Naive thymus-derived CD8-positive, alpha-beta T cell (primary cell): ENCODE measurements at places on chromosomes 3 and 15.

DNA sequence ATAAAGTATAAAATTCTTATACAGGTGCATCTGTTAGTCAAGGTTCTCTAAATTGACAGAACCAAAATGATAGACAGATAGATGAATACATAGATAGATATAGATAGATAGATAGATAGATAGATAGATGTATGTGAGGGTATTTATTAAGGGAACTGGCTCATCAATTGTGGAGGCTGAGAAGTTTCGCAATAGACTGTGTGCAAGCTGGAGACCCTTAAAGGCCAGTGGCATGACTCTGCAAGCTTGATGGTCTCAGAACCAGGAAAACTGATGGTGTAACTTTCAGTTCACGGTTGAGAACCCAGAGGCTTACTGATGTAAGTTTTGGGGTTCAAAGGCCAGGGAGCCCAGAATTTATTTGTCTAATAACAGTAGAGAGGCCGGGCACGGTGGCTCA lies 1123.7 kb upstream of the CADM2 start:
- H3K27me3 ChIP-seq: no peaks in the 10 kb centered on the region
- DNase-seq: no peak
- H3K36me3 ChIP-seq: no peaks in the 10 kb centered on the region
- H3K4me3 ChIP-seq: no peak overlapping the region
- H3K27ac ChIP-seq: no peak overlapping the region
- H3K4me1 ChIP-seq: no peaks in the 10 kb centered on the region

- no peak overlapping the region for H3K4me3 ChIP-seq
- H3K27me3 ChIP-seq: no peaks in the 10 kb centered on the region
- H3K4me1 ChIP-seq: no peaks in the 10 kb centered on the region
- no peak overlapping the region for H3K27ac ChIP-seq
- DNase-seq: no peak
Observed at GRCh38 chr15:99267957-99268356, 16.7 kb downstream of the LRRC28 start.

DNA sequence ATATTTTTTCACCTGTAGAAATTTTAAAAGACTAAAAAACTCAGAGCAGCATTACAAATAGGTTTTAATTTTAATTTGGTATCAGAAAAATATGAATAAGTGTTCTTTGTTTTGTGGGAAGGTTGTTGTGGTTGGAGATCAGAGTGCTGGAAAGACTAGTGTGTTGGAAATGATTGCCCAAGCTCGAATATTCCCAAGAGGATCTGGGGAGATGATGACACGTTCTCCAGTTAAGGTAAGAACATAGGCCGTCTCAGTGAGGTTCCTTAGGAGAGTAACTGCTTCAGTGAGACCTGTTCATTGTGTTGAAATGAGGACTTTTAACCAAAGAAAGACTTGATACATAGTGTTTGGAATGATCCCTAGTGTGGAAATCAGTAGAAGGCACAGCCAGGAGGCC lies 44.8 kb downstream of the OPA1 start:
- no peaks in the 10 kb centered on the region for H3K27me3 ChIP-seq
- no peak overlapping the region for H3K27ac ChIP-seq
- H3K4me3 ChIP-seq: no peak overlapping the region
- peaks cover 37% of the 10 kb centered on the region for H3K36me3 ChIP-seq
- H3K4me1 ChIP-seq: no peaks in the 10 kb centered on the region

- peaks cover 7% of the 10 kb centered on the region for H3K36me3 ChIP-seq
- no peak overlapping the region for H3K27ac ChIP-seq
- no peaks in the 10 kb centered on the region for H3K27me3 ChIP-seq
Observed at GRCh38 chr3:129747992-129748391, 141.5 kb upstream of the PLXND1 start.

- peaks cover 2% of the 10 kb centered on the region for H3K4me1 ChIP-seq
- no peak overlapping the region for H3K27ac ChIP-seq
- no peaks in the 10 kb centered on the region for H3K36me3 ChIP-seq
Observed at GRCh38 chr3:127002195-127003174, 19.6 kb downstream of the PLXNA1 start.

- no peak overlapping the region for H3K27ac ChIP-seq
- no peak for DNase-seq
- H3K4me3 ChIP-seq: no peak overlapping the region
- no peaks in the 10 kb centered on the region for H3K36me3 ChIP-seq
Observed at GRCh38 chr15:47206358-47206978, 510.8 kb upstream of the SEMA6D start.

GRCh38 chr3:171654809-171655208 lies 155.5 kb downstream of the PLD1 start:
- H3K4me1 ChIP-seq: no peaks in the 10 kb centered on the region
- H3K36me3 ChIP-seq: no peaks in the 10 kb centered on the region
- H3K27ac ChIP-seq: no peak overlapping the region
- no peak for DNase-seq
- no peak overlapping the region for H3K4me3 ChIP-seq

DNA sequence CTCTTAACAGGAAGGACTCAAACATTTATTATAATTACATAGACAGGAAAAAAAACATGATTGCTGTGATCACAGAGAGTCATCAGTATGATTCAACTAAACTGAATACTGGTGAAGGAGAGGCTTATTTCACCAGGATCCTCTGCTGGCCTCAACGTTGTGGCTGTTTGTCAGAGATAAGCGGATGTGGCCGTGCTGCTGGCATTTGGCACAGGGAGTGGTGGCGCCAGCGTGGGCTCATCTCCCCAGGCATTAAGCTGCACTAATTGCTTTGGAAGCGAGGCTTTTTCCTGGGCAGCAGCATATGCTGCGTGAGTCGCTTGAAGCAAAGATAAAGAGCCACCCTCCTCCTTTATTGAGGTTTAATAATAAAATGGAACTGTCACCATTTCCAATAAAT lies 306.7 kb downstream of the LRTM1 start:
- no peak overlapping the region for H3K27ac ChIP-seq
- no peaks in the 10 kb centered on the region for H3K36me3 ChIP-seq
- H3K27me3 ChIP-seq: no peaks in the 10 kb centered on the region
- H3K4me1 ChIP-seq: no peaks in the 10 kb centered on the region

- DNase-seq: no peak
- H3K27me3 ChIP-seq: no peaks in the 10 kb centered on the region
- H3K4me1 ChIP-seq: no peaks in the 10 kb centered on the region
- no peak overlapping the region for H3K27ac ChIP-seq
Observed at GRCh38 chr15:84886211-84886983, 1.9 kb downstream of the SLC28A1 start.

DNA sequence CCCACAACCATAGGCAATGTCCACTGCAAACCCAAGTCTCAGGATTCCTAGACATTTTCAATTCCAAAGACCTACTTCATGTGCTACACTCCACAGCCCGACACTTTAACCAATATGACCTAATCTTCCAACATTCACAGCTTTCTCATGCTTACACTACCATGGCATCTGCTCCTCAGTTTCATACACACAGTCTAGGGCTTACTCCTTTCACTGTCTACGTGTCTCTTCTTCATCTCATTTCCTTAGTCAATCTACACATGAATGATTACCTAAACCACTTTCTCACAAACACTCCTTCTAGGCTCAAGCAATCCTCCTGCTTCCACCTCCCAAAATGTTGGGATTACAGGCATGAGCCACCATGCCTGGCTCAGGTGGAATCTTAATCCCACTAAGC lies 106.3 kb downstream of the STAG1 start:
- H3K4me3 ChIP-seq: no peak overlapping the region
- no peak overlapping the region for H3K27ac ChIP-seq
- peaks cover 49% of the 10 kb centered on the region for H3K4me1 ChIP-seq
- no peaks in the 10 kb centered on the region for H3K27me3 ChIP-seq

- no peaks in the 10 kb centered on the region for H3K27me3 ChIP-seq
- H3K4me1 ChIP-seq: no peaks in the 10 kb centered on the region
- DNase-seq: no peak
- H3K4me3 ChIP-seq: no peak overlapping the region
Observed at GRCh38 chr3:18301781-18302180, 123.4 kb downstream of the SATB1 start.

GRCh38 chr3:56484525-56485032 lies 16.3 kb upstream of the ERC2 start:
- H3K36me3 ChIP-seq: no peaks in the 10 kb centered on the region
- H3K4me3 ChIP-seq: no peak overlapping the region
- no peaks in the 10 kb centered on the region for H3K4me1 ChIP-seq
- H3K27me3 ChIP-seq: peaks cover 58% of the 10 kb centered on the region
- H3K27ac ChIP-seq: no peak overlapping the region

- no peak for DNase-seq
- peak overlapping the region; percentile 45 for H3K27ac ChIP-seq
- no peak overlapping the region for H3K4me3 ChIP-seq
- H3K36me3 ChIP-seq: peaks cover 10% of the 10 kb centered on the region
Observed at GRCh38 chr3:33808559-33808958, 10.1 kb downstream of the PDCD6IP start.

GRCh38 chr3:45480871-45481270 lies 92.5 kb downstream of the LARS2 start:
- H3K27me3 ChIP-seq: no peaks in the 10 kb centered on the region
- peaks cover 7% of the 10 kb centered on the region for H3K4me1 ChIP-seq
- peaks cover 81% of the 10 kb centered on the region for H3K36me3 ChIP-seq
- no peak overlapping the region for H3K27ac ChIP-seq

DNA sequence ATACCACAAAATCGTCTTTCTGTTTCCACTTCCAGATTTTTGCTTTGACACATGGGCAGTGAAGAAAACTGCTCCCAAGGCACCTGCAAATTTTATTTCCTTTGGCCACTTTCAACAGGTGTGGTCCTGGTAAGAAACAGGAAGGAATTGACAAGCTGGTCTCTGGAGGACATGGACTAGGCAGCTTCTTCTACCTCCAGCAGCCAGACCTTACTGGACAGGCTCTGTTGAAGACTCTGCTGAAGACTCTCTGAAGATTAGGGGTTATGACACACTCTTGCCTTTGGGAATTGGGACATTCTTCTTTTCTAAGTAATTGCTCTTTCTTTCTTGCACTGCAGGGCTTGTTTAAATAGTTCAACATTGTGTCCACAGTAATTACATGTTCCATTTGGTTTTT lies 147.7 kb upstream of the DCBLD2 start:
- H3K36me3 ChIP-seq: no peaks in the 10 kb centered on the region
- H3K27me3 ChIP-seq: no peaks in the 10 kb centered on the region
- H3K4me3 ChIP-seq: no peak overlapping the region
- DNase-seq: no peak
- no peaks in the 10 kb centered on the region for H3K4me1 ChIP-seq

DNA sequence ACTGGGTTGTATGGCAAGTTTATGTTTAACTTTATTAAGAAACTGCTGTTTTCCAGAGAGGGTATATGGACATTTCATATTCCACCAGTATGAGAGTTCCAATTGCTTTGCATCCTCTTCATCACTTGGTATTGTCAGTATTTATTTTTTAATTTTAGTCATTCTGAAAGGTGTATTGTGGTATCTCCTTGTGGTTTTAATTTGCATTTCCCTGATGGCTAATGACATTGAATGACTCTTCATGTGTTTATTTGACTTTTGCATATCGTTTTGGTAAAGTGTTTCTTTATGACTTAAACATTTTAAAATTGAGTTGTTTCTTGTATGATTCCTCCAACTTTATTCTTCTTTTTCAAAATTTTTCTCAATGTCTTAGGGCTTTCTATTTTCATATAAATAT lies 44.4 kb downstream of the IL1RAP start:
- no peaks in the 10 kb centered on the region for H3K27me3 ChIP-seq
- no peak overlapping the region for H3K4me3 ChIP-seq
- no peak overlapping the region for H3K27ac ChIP-seq
- no peak for DNase-seq
- peaks cover 35% of the 10 kb centered on the region for H3K36me3 ChIP-seq
- peaks cover 2% of the 10 kb centered on the region for H3K4me1 ChIP-seq

DNA sequence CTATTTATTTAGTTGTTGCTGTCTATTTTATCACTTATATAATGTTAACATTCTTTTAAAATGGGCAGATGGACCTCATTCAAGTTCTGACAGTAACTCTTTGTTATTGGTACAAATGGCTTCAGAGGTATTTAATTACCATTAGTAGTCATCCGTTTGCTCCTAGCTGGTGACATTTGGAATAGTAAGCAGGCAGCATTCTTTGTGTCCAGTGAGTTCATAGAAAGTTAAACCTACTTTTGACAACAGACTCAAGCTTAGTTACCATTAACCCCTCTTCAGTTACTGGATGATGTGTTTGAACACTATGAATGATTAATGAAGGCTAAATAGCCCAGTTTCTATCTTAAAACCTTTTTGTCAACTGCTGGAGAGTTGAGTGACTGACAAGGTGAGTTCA lies 500.7 kb upstream of the ATP11B start:
- H3K36me3 ChIP-seq: no peaks in the 10 kb centered on the region
- H3K4me3 ChIP-seq: no peak overlapping the region
- no peak overlapping the region for H3K27ac ChIP-seq
- H3K27me3 ChIP-seq: peaks cover 3% of the 10 kb centered on the region
- no peak for DNase-seq

DNA sequence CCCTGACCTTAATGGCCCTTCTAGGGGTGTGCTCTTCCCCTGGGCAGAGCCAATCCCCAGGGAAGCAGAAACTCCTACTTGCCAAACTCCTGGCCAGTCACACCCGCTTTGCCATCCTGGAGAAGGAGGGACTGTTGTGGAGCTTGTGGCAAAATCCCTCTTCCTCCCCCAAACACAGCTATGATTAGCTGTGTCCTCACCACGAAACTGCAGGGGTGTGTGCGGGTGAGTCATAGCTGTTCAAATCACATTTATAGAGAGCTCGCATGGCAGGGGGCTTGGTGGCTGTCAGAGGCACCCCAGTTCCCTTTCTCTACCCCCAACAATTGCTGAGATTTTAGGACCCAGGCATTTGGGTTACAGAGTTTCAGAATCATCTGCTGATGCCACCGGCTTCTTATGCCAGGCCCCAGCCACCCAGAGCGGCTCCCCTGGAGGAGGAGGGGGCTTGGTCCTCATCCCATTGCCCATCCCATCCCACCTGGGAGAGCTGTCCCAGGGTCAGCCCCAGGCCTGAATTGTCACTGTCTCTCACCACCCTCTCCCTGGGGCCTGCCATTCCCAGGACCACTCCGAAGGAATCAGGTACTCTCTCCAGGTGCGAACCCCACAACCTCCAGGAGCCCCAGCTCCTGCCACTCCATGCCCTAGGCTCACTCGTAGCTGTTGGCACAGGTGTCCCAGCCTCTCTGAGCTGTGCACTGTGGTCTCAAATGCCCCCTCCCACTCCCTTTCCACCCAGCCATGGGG lies 28.8 kb upstream of the MAGEF1 start:
- no peak overlapping the region for H3K27ac ChIP-seq
- no peak overlapping the region for H3K4me3 ChIP-seq
- H3K36me3 ChIP-seq: no peaks in the 10 kb centered on the region
- H3K4me1 ChIP-seq: no peaks in the 10 kb centered on the region
- peaks cover 12% of the 10 kb centered on the region for H3K27me3 ChIP-seq

DNA sequence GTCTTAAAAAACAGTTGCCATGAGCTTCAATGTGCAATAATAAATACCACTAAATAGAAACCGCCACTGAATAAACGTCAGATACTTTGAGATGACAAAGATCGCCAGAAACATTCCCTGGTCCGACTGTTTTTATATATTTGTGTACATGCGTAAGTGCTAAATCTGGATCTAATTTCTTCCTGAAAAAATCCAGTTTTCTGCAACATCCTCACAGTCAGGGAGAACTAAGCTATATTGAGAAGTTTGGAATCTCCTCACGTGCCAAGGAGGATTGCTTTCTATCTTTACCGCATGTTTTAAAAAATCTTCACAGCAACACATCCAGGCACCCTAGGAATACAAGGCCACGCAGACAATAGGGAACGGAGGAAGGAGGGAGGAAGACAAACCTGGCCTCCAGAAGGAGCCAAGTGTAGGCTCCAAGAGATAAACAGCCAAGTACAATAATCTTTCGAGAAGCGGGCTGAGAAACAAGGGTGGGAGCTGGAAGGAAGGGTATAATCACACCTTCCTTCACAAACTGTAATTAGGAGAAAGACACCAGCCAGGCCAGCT lies 5.7 kb downstream of the VGLL4 start:
- no peak overlapping the region for H3K4me3 ChIP-seq
- DNase-seq: no peak
- H3K36me3 ChIP-seq: no peaks in the 10 kb centered on the region
- H3K27ac ChIP-seq: peak overlapping the region; percentile 66
- H3K27me3 ChIP-seq: no peaks in the 10 kb centered on the region
